Activated CD8-positive, alpha-beta memory T cell treated with anti-CD3 and anti-CD28 coated beads for 48 hours (primary cell): ENCODE measurements at places on chromosomes 4 and X.

GRCh38 chr4:69760455-69760854 lies at the start of gene SULT1B1:
SULT1B1 (minus strand) TSS chr4:69760620; CDS start chr4:69755217, 5,403 bp downstream.
- no peak for DNase-seq

DNA sequence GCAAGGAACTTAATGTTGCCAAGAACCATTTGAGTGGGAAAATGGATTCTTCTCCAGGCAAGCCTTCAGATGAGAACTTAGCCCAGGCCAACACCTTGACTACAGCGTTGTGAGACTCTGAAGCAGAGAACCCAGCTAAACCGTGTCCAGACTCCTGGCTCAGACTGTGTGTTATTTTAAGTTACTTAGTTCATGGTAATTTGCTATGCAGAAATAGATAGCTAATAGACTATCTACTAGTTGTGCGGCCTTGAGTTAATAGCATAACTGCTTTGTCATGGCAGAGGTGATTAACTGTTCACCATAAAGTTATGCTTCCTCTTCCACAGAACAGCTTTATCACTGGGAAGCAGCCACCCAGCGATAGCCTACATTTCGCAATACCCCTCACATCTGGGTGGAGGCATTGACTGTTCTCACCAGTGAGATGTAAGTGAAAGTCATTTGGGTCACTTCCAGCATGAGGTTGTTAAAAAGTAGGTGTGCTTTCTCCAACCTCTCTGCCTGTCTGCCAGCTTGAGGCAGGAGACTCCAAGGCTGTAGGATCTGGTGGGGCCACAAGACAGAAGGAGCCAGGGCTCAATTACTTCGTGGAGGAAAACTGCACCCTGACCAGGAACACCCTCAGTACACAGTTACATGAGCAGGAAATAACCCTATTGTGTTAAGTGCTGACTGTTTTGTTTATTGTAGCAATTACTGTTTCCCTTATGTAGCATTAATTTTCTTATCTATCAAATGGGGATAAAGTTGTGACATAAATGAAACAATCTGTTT lies 94.2 kb downstream of the GPAT3 start:
- DNase-seq = no peak

GRCh38 chr4:51918251-51918650 lies 75.3 kb downstream of the DCUN1D4 start:
- no peak for DNase-seq

GRCh38 chrX:155009994-155010472 lies 12.5 kb downstream of the F8 start:
- DNase-seq = no peak

DNA sequence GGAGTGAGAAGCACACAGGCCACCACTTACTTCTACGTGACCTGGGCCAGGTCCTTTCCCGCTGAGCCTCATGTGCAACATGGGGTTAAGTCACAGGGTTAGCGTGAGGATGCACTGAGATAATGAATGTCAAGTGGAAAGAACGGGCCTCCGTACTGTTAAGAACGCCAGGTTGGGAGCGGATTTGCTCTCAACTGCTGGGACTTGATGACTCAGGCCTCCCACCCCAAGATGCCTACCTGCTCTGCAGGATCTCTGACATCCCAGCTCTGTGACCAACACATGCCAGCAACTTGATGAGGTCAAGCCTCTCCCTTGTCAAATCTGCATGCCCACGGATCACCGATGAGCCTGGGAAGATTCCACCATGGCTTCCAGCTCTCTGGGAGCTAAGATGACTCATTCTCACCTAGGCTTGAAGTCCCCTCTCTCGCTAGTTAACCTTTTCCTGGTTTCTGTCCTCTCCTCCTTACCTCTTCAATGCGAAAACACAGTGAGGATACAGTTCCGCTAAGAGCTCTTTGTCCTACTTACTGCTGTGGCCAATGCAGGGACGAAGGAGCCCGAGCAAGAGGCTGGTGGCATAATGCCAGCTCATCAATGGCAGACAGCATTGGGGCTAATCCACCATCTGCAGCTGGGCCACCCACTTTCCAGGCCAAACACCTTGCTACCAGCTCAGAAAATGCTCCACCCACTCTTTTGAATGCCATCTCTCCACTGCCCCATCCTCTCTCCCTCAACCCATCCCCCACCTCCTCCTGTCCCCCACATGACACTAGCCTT lies 67.6 kb downstream of the PJA1 start:
- no peak for DNase-seq

- no peak for DNase-seq
These were observed 50.8 kb upstream of the TXK start for GRCh38 chr4:48184882-48185281.

DNA sequence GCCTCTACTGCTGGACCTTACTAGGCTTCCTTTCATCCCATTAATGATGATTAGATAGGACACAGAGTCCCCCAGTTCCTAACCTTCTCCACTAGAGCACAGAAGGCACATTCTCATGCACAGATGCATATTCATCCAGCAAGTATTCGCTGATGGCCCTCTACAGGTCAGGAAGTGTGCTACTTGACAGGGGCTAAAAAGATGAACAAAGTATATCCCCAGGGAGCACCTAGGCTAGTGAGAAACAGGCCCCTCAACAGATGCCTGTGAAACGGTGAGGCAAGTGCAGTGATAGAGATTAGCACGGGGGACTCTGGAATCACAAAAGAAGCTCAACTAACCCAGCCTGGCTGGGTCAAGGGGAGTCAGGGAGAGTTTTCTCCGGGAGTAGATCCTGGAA lies 95.8 kb downstream of the MGST2 start:
- no peak for DNase-seq

GRCh38 chr4:135538698-135539097 lies 1337.1 kb upstream of the PABPC4L start:
- DNase-seq = no peak

- no peak for DNase-seq
These were observed 123.3 kb upstream of the TBL1X start for GRCh38 chrX:9341291-9342201.

- no peak for DNase-seq
These were observed 293.6 kb upstream of the NDST3 start for GRCh38 chr4:117740736-117741135.

GRCh38 chr4:4995103-4995907 lies 24.0 kb downstream of the CYTL1 start:
- DNase-seq = peak; percentile 13

GRCh38 chr4:76365636-76366035 lies 55.3 kb downstream of the CCDC158 start:
- DNase-seq = no peak

- DNase-seq = no peak
These were observed 2.7 kb downstream of the NHSL2 start for GRCh38 chrX:71913156-71913950.

DNA sequence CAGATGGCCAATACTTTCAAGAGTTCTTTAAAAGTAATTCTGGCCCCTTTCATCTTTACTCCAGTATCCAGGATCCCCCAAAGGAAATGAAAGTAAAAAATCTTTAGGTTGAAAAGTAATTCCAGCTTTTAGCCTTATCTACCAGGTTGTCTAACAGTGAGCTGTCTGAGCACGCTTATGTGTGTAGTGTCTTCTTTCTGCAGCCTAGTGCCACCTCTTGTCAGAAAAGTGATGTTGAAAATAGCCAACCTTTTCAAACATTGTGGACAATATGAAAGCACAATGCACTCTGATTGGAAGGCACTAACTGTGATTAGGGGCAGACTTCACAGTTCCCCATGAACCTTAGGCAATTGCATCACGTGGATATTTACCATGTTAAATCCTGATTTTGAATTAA lies 92.1 kb downstream of the RELL1 start:
- DNase-seq = no peak

- DNase-seq = no peak
These were observed 16.6 kb downstream of the FAM114A1 start for GRCh38 chr4:38884254-38884653.

DNA sequence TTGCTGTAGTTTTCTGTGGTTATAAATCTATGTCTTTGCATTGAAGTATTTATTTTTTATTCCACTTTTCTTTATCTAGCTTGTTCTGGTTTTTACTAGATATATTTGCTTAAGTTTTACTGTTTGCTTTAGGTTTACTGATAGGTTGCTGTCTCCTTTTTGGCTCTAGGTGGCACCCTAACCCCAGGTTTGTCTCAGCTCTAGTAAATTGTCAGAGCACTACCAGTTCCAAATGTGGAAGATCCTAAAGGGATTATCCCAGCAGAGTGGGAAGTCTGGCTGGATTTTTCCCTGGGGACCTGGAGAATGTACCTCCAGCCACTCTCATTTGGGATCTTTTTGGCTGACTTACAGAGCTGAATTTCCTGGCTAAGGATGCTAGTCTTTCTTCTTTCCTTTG lies 106.1 kb downstream of the PBDC1 start:
- DNase-seq = no peak

DNA sequence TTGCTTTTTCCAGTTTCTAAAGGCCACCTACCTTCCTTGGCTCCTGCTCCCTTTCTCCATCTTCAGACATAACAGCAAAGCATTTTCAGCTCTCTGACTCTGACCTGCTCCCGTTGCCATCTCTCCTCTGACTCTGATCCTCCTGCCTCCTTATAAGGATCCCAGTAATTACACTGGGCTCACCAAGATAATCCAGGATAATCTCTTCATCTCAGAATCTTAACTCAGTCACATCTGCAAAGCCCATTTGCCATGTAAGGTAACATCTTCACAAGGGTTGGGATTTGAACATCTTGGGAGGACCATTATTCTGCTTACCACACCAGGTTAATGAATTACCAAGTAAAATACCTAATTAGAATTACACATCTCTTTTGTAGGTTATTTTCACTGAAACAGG lies 41.3 kb upstream of the MAGED1 start:
- no peak for DNase-seq
